ENCODE measurements at places on chromosomes 7 and 10.
A peak's percentile ranks its signal among the peaks of the same experiment; 100 is the strongest.

DNA sequence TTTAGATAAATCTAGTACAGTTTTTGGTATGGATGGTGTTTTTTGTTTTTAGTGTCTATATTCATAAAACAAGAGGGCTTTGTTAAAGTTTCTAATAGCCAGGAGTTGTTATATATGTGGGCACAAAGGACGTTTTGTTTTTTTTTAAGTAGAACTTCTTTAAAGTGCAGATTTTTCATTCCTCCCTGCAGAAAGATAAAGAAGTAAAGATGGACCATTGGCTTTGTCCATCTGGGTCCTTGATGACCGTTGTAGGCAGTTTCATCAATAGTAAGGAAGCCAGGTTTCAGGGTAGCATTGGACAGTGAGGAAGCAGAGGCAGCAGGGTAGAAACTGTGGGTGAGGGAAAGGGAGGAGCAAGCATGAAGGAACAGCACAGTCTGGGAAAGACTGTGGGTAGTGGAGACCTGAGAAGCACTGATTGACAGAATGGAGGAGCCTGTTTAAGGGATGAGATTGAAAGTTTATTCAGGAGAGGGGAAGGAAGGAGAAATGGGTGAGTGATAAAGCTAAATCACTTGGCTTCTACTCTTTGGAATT is 5.3 kb downstream of the CALU start:
- no peak for ATAC-seq

- no peak for ATAC-seq
Measured at GRCh38 chr10:23439452-23439960, 631 bp downstream of the OTUD1 start.

DNA sequence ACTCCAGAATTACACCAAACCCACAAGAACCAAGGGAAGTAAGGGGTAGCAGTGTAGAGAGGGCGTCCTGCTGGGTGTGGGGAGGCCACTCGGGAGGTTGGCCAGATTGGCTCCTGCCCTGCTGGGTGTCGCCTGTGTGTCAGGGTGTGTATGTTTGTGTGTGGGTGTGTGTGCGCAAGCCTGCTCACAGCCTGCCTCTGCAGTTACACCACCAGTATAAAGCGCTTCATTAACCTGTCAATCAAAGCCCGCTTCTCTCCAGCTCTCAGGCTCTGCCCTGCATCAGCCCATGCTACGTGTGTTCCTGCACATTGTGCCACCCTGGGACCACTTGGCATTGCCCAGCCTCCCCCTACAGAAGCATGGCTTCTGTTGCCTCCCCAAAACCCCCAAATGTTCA is 83.3 kb upstream of the PAX2 start:
- no peak for ATAC-seq

DNA sequence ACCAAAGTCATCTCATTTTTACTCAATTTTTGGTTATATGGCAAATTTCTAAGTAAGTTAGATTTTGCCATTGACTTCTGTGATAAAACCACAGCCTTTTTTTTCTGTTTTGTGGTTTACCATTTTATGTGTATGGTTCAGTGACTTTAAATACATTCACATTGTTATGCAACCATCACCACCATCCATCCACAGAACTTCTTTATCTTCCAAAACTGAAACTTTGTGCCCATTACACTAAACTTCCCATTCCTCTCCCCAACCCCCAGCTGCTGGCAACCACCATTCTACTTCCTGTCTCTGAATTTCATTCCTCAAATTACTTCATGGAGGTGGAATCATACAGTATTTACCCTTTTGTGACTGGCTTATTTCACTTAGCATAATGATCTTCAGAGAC is 280.4 kb upstream of the TCERG1L start:
- no peak for ATAC-seq

- no peak for ATAC-seq
Measured at GRCh38 chr7:30302656-30303311, 18.4 kb downstream of the ZNRF2 start.

- ATAC-seq = peak; percentile 50
Measured at GRCh38 chr7:89232-90019, 102.9 kb upstream of the FAM20C start.

GRCh38 chr7:150520145-150520544 is 5.5 kb downstream of the GIMAP7 start:
- ATAC-seq = no peak

GRCh38 chr7:134891262-134891695 is 95.0 kb upstream of the AGBL3 start:
- ATAC-seq = peak; percentile 94

DNA sequence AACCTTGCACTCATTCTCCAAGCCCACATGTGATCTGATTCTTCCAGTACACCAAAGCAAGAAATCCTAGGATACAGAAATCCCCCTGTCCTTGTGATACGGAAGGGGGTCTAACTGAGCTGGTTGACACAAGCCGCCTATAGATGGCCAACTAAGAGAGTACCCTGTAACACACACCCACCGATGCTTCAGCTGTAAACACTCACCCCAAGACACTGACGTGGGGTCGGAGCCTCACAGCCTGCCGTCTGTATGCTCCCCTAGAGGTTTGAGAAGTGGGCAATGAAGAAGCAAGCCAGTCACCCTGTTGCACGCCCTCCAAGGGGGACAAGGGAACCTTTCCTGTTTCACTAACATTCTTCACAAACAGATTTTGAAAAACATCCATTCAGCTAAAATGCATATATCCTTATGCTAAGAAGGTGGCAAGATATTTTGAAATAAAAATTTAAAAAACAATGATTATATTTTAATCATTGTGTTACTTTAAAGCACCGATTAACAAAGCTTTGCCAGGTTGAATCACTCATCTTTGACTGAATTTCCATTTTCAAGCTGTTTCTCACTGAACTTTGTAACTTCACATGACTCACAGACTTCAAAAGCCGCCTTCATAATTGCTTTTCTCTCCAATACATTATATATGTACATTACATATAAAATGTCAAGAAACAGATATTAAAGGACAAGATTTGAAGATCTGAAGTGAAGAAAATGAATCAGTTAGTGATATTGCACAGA is 329.3 kb downstream of the ARL4A start:
- no peak for ATAC-seq

GRCh38 chr10:28681928-28682750 is 4.8 kb downstream of the BAMBI start:
- no peak for ATAC-seq

DNA sequence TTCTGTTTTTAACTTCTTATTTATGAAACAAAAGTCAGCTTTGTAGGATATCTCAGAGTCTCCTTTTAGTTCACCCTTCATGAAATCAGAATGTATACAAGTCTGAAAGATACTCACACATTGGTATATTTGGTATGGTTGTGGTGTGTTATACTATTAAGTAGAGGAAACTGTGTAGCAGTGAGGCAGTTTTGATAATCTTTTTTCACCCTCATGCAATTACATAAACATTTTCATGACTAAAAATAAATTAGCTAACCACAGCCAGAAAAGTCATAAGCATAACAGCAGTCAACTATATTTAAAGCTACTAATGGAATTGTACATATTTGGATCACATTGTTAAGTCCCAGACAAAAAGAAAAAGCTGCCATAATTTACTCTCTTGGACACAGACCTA is 62.1 kb downstream of the FAM185A start:
- ATAC-seq = no peak

GRCh38 chr10:111360260-111360925 is 283.6 kb downstream of the ADRA2A start:
- ATAC-seq = peak; percentile 71

DNA sequence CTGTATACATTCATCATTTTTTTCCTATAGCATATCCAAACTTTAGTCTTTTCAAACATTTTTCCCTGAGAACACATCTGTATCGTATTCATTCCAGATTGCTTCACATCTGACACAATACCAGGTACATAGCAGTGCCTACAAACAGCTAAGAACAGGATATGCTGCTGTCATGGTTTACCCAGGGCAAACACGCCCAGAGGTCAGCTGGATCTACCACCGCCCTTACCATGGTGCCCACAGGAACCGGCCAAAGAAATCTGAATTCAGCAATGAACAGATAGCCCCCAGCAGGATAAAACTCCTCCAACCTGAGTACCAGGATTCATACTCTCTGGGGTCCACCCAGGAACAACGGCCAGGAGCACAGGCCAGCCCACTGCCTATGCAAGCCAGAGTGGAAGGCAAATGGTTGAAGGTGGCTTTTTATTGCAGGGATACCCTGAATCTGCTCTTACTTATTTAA is 43.0 kb downstream of the TNS3 start:
- ATAC-seq = no peak

DNA sequence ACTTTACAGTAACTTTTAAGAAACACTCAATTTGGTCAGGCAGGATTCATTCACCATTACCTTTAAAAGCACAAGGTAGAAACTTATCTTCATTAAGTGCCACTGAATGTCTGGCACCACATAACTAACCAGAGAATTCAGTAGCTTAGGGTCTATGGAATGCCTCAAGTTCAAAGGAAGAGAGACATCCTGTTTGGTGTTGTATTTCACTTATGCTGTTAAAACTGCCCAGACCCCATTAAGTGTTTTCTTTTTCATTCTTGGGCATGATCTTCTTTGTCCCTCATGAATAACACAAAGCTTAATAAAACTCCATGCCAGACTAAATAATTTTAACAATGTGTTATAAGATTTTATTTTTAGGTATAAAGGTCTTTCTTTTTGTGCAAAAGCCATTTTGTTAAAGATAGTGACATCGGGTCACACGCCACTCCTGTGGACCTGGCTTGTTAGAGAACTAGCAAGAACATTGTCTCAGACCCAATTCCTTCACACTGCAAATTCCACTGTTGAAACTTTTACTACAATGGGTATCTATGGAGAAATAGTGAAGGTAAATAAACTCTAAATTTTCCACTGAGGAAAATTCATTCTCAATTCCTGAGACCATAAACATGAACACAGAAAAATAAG is 221.0 kb downstream of the TWIST1 start:
- ATAC-seq = no peak

DNA sequence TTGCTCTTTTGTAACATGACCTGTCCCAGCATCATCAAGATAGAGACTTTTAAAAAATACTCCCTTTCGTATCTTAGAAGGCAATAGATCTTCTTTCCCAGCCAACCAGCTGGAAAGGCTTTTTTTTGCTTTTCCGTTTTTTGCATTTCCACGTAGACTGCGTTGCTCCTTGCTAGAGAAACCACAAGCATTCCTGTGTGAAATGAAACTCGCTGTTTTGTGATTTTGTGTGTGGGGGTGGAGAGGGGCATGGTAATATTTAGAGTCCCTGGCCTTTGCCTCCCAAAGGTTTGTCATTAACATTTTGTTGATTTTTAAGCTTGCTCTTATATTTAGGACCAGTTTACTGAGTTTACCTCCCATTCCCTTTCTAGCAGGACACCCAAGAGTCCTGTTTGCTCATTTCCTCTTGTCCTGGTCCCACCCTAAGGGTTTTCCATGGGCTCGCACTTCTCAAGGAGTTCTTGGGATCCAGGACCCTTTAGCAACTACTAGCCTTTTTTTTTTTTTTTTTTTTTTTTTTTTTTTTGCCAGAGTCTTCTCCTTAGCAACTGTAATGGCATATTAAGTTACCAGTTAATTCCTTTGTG is 243.6 kb downstream of the BICC1 start:
- no peak for ATAC-seq

DNA sequence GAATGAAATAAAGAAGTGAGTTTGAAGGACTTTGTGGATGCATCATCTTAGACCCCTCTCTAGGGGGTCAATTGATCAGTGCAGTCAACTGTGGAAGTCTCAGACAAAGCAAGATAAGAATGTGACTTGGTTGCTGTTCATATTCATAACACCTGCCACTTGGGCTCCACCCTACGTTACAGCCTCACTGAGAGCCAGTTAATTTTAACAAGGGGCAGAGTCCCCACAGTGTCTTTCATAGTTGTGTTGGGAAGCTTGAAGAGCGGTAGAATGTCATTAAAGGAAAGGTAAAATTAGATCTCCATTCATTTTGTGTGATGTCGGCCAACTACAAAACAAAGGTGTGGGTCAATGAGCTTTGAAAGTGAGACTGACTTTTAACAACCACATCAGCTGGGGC is 442.1 kb upstream of the C7orf33 start:
- no peak for ATAC-seq

DNA sequence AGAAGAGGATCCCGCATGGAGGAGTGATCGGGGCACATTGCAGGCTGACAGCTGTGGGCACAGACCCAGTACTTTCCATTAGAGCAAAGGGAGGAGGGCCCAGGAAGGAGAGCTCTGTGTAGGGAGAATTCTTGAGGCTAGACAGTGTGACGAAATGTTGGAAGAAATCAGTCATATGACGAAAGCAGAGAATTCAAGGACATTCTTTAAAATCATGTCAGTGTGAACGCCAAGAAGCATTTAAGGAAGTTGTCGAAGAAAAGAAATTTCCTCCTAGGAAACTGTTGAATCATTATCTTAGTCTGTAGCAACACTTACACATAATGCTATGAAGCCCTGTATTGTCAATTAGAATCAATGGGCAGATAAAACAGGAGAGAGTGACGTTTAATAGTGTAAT is 191.3 kb upstream of the ADARB2 start:
- ATAC-seq = no peak

GRCh38 chr7:148290538-148290937 is 300.0 kb upstream of the C7orf33 start:
- ATAC-seq = no peak

- ATAC-seq = no peak
Measured at GRCh38 chr7:116726149-116726548, 54.2 kb downstream of the MET start.

DNA sequence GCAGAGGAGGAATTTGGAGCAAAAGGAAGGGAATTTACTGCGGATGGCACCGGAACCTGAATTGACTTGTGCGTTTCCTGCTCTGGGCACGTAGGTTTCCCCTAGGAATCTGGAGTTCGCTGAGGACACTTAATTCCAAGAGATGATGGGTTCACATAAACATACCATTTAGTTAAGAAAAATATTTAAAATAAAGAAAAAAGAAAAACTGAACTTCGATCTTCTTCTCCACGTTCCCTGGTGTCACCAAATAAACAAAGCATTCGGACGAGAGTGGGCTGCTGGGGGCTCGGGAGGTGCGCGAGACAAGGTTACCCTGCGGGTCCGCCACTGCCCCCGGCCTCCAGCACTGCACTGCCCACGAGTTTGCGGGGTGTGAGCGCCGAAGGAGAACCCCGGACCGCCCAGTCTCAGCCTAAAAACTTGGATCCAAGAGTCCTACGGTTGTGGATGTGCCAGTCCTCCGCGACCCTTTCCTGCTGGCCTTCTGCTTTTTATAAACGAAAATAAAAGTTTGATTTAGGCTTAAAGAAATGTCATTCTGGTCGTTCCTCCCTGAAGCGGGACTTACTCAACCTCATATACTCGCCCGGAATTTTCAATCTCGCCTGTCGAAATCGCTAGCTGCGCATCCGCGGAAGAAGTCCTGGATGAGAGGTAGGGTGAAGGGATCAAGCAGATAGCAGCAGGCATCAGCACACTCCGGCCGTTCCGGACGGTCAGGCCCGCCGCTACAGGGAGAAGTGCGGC is 30.3 kb downstream of the SKIDA1 start:
- ATAC-seq = no peak
